Mesothelial cell of epicardium (in vitro differentiated cells): ENCODE measurements at places on chromosomes 4 and X.

GRCh38 chr4:183876268-183876934 lies 28.7 kb upstream of the STOX2 start:
- peak; percentile 69 for DNase-seq
- peak overlapping the region; percentile 96 for H3K27ac ChIP-seq
- peak overlapping the region; percentile 61 for H3K4me3 ChIP-seq
- peaks cover 6% of the 10 kb centered on the region for H3K36me3 ChIP-seq

GRCh38 chrX:68534691-68535090 lies 35.8 kb downstream of the YIPF6 start:
- H3K4me3 ChIP-seq, result no peak overlapping the region
- no peak overlapping the region for H3K27ac ChIP-seq
- no peaks in the 10 kb centered on the region for H3K27me3 ChIP-seq
- H3K4me1 ChIP-seq, result no peaks in the 10 kb centered on the region
- DNase-seq, result no peak

DNA sequence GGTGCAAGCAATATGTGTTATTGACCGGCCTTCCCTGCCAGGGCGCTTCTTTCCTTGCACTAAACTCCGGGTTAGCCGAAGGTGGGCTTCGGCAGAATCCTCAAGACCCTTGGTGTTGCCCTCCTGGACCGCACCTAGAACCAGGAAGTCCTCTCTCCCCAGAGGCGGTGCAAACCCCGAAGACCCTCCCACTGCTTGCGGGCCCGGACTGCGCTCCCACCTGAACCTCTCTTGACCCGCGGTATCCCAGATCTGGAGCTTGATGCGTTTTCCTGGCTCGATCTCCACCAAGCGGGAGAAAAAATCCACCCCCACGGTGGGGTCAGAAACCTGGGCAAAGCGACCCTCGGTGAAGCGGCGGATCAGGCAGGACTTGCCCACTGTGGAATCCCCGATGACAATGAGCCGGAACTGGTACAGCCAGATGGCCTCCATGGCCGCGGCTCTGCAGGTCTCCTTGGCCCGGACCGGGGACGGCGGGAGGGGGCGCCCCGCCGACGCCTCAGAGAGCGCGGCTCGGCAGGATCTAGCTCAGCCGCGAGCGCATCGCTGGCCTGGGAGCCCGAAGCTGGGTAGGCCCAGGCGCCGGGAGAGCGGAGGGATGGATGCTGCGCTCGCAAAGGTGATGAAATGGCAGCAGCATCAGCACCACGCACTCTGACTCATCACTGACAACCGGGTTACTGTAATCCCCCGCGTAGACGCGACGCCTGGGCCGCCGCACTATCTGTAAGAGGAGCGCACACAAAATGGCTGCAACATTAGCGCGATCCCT lies at the start of gene RAB39B:
TSS of gene RAB39B (minus strand) at position 638 of the 775 bp plus-strand sequence. CDS start at position 435, 203 bp downstream.
- H3K4me3 ChIP-seq, result peak within 1 kb of the TSS; percentile 66
- no peaks in the 10 kb centered on the region for H3K27me3 ChIP-seq
- DNase-seq, result no peak
- H3K4me1 ChIP-seq, result peaks cover 2% of the 10 kb centered on the region

- no peaks in the 10 kb centered on the region for H3K36me3 ChIP-seq
- peak overlapping the region; percentile 32 for H3K27ac ChIP-seq
- no peaks in the 10 kb centered on the region for H3K27me3 ChIP-seq
- H3K4me1 ChIP-seq, result peaks cover 41% of the 10 kb centered on the region
- H3K4me3 ChIP-seq, result no peak overlapping the region
- DNase-seq, result no peak
These were observed 79.9 kb upstream of the ATOH1 start for GRCh38 chr4:93748373-93749291.
